Activated CD4-positive, alpha-beta T cell treated with anti-CD3 and anti-CD28 coated beads for 36 hours (primary cell): ENCODE measurements at places on chromosomes 3 and 15. TPM values are rescaled to one million over a fixed set of nuclear protein-coding genes. Genes with fewer than 3 reads are reported as not detected.

The KCNAB1 gene
- total RNA-seq = not detected

The GOLGA8Q gene
- 0.32 TPM for total RNA-seq

The CX3CR1 gene
- total RNA-seq = 0.14 TPM

The DUOX1 gene
- 0.11 TPM for total RNA-seq

The THSD4 gene
- not detected for total RNA-seq

The KNG1 gene
- not detected for total RNA-seq

The STRIT1 gene
- total RNA-seq = not detected

The GORASP1 gene
- 23.0 TPM for total RNA-seq

- no peak overlapping the region for H3K4me3 ChIP-seq
- H3K27ac ChIP-seq = no peak overlapping the region
- H3K4me1 ChIP-seq = no peaks in the 10 kb centered on the region
- peaks cover 3% of the 10 kb centered on the region for H3K27me3 ChIP-seq
- no peaks in the 10 kb centered on the region for H3K36me3 ChIP-seq
Measured at GRCh38 chr15:60299452-60300047, 98.2 kb downstream of the ANXA2 start.

GRCh38 chr3:3586843-3587646, 212.2 kb upstream of the LRRN1 start:
- no peak overlapping the region for H3K4me3 ChIP-seq
- no peaks in the 10 kb centered on the region for H3K36me3 ChIP-seq
- DNase-seq = no peak
- no peak overlapping the region for H3K27ac ChIP-seq
- H3K4me1 ChIP-seq = no peaks in the 10 kb centered on the region
- no peaks in the 10 kb centered on the region for H3K27me3 ChIP-seq

GRCh38 chr3:129205109-129205832, 21.6 kb upstream of the CNBP start:
- H3K4me1 ChIP-seq = no peaks in the 10 kb centered on the region
- no peaks in the 10 kb centered on the region for H3K27me3 ChIP-seq
- no peaks in the 10 kb centered on the region for H3K36me3 ChIP-seq
- no peak overlapping the region for H3K27ac ChIP-seq
- H3K4me3 ChIP-seq = no peak overlapping the region

DNA sequence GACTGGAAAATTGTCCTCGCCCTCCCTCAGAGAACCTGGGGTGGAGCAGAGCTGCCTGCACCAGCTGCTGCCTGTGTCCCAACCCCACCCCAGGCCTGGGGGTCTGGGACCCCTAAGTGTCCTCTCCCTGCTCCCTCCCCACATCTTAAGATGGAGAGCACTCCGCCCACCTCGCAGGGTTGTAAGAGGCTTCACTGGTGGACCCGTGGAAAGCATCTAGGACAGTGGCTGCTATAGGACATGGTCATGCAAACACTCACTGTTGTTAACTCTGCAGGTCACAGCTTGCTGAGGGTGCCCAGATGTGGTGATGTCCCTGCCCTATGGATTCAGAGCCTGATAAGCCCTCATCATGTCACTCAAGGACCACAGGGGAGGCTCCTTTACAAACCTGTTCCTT, 62.0 kb upstream of the ARNT2 start:
- no peaks in the 10 kb centered on the region for H3K4me1 ChIP-seq
- DNase-seq = no peak
- no peak overlapping the region for H3K27ac ChIP-seq
- H3K36me3 ChIP-seq = no peaks in the 10 kb centered on the region
- H3K4me3 ChIP-seq = no peak overlapping the region
- H3K27me3 ChIP-seq = peaks cover 25% of the 10 kb centered on the region

DNA sequence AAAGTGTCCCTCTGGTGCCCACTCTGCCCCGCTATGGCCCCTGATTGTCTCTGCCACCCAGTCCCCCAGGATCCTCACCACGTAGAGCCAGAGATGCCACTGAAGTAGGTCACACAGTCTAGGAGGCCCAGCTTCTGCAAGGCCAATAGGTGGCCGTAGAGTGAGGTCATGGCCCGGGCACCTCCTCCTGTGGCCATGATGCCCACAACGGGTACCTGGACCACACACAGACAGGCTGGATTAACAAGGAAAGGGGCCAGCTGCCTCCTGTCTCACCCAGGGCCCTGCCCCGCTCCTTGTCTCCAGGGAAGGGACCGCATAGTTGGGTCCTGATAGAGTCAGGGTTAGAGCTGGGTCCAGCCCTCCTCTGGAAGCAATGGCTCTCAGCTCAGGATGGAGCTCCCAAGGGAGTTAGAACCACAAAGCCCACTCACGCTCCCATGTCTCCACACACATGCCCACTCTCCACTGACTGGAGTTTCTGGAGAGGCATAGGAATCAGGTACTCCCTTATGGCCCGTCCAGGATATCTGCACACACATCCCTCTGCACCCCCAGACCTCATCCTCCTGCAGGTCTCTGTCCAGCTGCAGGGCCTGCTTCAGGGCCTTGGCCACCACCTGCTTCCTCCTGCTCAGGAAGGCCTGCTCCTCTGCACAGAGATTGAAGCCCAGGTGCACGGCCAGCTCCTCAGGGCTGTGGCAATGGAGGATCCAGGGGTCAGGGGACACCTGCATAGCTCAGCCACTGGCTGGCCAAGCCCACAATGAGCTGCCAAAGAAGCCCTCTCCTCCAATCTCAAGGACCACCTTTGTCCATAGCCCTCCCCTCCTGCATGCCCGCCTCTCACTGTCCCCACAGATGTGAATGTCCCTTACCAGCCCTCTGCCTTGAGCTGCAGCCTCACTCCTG, 13.2 kb downstream of the PLA2G4D start:
- peaks cover 2% of the 10 kb centered on the region for H3K27me3 ChIP-seq
- no peak overlapping the region for H3K27ac ChIP-seq
- H3K36me3 ChIP-seq = no peaks in the 10 kb centered on the region
- H3K4me1 ChIP-seq = peaks cover 3% of the 10 kb centered on the region
- no peak overlapping the region for H3K4me3 ChIP-seq

GRCh38 chr3:152196782-152197181, 71.9 kb upstream of the MBNL1 start:
- no peak for DNase-seq
- peak overlapping the region; percentile 96 for H3K27ac ChIP-seq
- H3K27me3 ChIP-seq = no peaks in the 10 kb centered on the region
- peaks cover 84% of the 10 kb centered on the region for H3K4me1 ChIP-seq

DNA sequence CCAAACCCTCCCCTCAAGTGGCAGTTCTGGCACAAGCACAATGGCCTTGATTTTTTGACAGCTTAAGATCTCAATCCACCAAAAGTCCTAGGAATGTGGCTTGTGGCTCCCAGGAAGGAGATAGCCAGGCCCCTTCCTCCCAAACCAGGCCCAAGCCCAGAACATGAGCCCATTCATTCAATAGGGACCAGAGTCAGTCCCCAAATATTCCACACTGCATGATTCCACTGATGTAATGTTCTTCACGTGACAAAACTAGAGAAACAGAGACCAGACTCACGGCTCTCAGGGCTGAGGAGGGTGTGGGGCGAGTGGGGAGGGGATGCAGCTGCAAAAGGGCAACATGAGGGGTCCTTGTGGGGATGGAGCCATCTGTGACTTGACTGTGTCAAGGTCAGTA, 25.5 kb downstream of the ABTB1 start:
- no peak overlapping the region for H3K4me3 ChIP-seq
- no peak for DNase-seq
- no peaks in the 10 kb centered on the region for H3K27me3 ChIP-seq
- no peaks in the 10 kb centered on the region for H3K36me3 ChIP-seq
- H3K27ac ChIP-seq = no peak overlapping the region

DNA sequence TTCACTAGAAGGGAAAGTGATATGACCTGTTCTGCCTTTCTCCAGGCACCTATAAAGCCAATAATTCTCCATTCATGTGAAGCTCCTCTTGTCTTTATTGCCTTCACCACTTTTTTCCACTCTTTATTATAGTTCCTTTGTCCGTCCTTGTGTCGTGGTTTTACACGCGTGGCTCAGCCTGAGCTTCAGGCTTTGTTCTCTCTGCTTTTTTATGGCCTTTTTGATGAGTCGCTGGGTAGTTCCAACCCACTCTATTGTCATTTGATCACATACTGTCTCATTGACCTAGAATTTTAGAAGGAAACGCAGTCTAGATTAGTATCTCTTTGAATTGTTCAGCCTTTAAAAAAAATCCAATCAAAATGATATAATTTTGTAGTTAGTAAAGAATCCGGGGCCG, 403.2 kb downstream of the PTPRG start:
- peaks cover 3% of the 10 kb centered on the region for H3K27me3 ChIP-seq
- H3K27ac ChIP-seq = no peak overlapping the region
- DNase-seq = no peak
- no peak overlapping the region for H3K4me3 ChIP-seq

DNA sequence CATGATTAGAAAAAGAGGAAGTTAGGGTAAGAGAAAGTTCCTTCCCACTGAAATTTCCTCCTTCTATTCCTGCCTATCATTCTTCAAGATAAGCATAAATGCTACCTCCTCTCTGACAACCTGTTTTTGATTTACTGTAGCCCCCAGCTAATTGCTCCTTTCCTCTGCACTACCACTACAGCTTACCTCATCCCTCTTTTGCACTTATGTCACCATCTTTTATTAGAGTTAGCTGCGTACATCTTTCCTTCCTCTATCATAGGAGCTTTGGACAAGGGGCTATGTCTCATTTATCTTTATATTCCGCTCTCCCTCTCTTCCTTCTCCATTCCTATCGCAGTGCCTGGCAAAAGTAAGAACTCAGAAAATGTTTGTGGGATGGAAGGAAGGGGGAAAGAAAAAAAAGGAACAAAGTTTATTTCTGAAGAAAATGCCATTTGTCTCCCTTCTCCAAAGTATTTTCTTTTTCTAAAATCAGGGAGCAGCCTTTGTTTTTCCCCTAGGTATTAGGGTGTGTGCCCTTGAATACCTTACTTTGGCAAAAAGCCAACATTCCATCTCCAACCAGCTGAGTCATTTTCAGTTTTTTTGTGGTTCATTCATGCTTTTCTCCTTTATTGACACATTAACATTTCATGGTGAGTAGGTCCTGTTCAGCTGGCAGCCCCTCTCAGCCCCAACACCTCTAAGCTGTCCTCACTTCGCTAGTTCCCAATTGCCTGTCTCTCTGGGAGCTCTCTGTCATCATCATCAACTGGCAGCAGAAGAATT, 87.6 kb upstream of the SOX2 start:
- H3K27ac ChIP-seq = no peak overlapping the region
- no peak for DNase-seq
- H3K4me3 ChIP-seq = no peak overlapping the region
- H3K27me3 ChIP-seq = peaks cover 5% of the 10 kb centered on the region
- no peaks in the 10 kb centered on the region for H3K36me3 ChIP-seq

DNA sequence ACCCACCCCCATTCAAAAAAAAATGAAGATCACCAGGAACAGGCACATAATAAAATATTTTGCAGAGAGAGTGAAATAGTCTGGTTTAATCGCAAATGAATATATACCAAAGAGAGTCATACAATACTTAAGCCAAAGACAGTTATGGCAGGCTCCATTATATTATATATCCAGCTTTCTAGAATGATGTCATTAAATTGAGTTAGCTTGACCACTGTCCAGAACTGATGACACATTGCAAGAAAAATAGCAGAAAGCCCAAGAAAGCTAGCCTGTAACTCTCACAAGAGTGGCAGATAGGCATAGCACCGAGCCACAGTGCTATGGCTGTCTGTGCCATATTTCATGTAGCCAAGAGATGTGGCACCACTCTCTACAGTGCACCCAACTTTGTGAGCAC, 231.9 kb upstream of the SEMA6D start:
- no peak overlapping the region for H3K27ac ChIP-seq
- H3K4me1 ChIP-seq = no peaks in the 10 kb centered on the region
- no peaks in the 10 kb centered on the region for H3K27me3 ChIP-seq
- H3K4me3 ChIP-seq = no peak overlapping the region
- DNase-seq = no peak

- DNase-seq = no peak
- no peak overlapping the region for H3K27ac ChIP-seq
- H3K4me1 ChIP-seq = peaks cover 10% of the 10 kb centered on the region
- H3K4me3 ChIP-seq = no peak overlapping the region
- peaks cover 10% of the 10 kb centered on the region for H3K36me3 ChIP-seq
Measured at GRCh38 chr15:84552896-84553295, 47.9 kb upstream of the ZSCAN2 start.

DNA sequence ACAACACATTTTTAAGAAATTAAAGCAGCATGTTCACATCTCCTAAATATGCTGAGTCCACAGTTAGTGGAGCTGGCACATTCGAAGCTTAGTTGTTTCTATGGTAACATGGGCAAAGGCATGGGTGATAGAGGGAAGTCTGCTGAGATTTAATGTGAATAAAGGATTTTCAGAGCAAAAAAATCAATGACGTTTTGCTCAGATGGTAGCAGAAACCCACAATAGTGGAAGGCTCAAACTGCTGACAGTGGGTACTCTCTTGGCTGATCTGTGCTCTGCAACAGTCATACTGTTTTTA, 795.1 kb upstream of the ARPP21 start:
- no peak overlapping the region for H3K27ac ChIP-seq
- H3K27me3 ChIP-seq = peaks cover 2% of the 10 kb centered on the region
- no peak for DNase-seq
- no peaks in the 10 kb centered on the region for H3K36me3 ChIP-seq
- no peak overlapping the region for H3K4me3 ChIP-seq

DNA sequence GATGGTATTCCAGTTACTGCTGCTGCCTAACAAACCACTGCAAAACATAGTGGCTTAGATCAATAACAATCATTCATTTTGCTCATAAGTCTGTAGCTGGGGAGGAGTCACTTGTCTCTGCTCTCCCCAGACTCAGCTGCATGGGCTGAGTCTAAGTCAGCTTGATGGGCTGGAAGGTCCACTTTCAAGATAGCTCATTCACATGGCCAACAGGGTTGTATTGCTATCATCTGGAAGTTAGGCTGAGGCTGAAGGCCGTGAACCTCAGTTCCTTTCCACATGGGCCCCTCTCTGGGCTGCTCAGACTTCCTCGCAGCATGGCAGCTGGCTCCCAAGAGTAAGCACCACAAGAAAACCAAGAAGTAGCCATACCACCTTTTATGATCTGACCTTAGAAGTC, 28.7 kb upstream of the BFSP2 start:
- no peaks in the 10 kb centered on the region for H3K4me1 ChIP-seq
- H3K27me3 ChIP-seq = no peaks in the 10 kb centered on the region
- H3K27ac ChIP-seq = no peak overlapping the region
- H3K36me3 ChIP-seq = no peaks in the 10 kb centered on the region

- no peaks in the 10 kb centered on the region for H3K27me3 ChIP-seq
- no peak overlapping the region for H3K4me3 ChIP-seq
- no peak overlapping the region for H3K27ac ChIP-seq
- no peak for DNase-seq
- H3K4me1 ChIP-seq = no peaks in the 10 kb centered on the region
- no peaks in the 10 kb centered on the region for H3K36me3 ChIP-seq
Measured at GRCh38 chr3:109152320-109152719, 15.8 kb downstream of the C3orf85 start.

- no peaks in the 10 kb centered on the region for H3K4me1 ChIP-seq
- H3K36me3 ChIP-seq = no peaks in the 10 kb centered on the region
- H3K27me3 ChIP-seq = peaks cover 2% of the 10 kb centered on the region
- H3K4me3 ChIP-seq = no peak overlapping the region
- H3K27ac ChIP-seq = no peak overlapping the region
- DNase-seq = no peak
Measured at GRCh38 chr3:133115176-133115575, 77.0 kb downstream of the TMEM108 start.

DNA sequence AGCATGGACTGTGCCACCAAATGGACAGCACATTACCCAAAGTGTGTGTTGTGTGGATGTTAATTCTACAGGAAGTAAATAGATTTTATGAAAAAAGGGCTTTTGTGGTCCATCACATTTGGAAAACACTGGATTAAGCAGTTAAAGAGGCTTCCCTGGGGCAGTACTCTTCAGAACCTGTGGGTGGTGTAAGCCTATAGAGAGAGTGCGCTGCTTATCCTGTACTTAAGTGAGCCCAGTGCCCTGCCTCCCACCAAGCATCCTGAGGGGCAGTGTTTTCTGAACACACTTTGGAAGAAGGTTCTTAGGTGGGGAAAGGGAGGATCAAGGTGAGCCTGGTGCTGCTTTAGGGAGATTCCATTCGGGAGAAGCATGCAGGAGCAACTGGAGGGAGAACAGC, 10.9 kb downstream of the TTLL3 start:
- no peak overlapping the region for H3K4me3 ChIP-seq
- H3K36me3 ChIP-seq = peaks cover 4% of the 10 kb centered on the region
- H3K4me1 ChIP-seq = no peaks in the 10 kb centered on the region
- no peak overlapping the region for H3K27ac ChIP-seq
